Activated CD4-positive, CD25-positive, alpha-beta regulatory T cell (primary cell): ENCODE measurements at places on chromosomes 2 and 18.

GRCh38 chr2:44324971-44325426 lies 36.3 kb downstream of the PREPL start:
- DNase-seq: no peak

GRCh38 chr2:168767258-168767657 lies 35.2 kb upstream of the NOSTRIN start:
- DNase-seq: no peak

- DNase-seq: peak; percentile 46
Observed at GRCh38 chr18:9971313-9971920, 57.6 kb downstream of the VAPA start.

- DNase-seq: no peak
Observed at GRCh38 chr2:77294474-77294873, 227.7 kb downstream of the LRRTM4 start.

DNA sequence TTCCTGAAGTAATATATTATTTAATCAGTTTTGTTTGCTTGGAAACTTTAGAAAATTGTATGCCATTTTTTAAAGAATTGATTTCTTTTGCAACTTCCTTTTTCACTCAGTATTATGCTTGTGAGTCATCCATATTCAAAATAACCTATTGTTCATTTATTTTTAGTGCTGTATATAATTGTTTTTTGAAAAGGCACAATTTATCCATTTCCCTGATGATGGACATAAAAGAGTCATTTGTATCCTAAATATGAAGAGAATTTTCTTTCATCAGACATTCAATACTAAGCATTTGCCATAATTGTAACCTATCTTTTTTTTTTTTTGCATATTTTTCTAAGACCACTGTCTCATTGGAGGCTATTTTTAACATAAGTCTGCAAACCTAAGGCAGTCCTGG lies 134.1 kb upstream of the SERPINE2 start:
- no peak for DNase-seq

- no peak for DNase-seq
Observed at GRCh38 chr2:46870051-46870839, 45.4 kb downstream of the MCFD2 start.

DNA sequence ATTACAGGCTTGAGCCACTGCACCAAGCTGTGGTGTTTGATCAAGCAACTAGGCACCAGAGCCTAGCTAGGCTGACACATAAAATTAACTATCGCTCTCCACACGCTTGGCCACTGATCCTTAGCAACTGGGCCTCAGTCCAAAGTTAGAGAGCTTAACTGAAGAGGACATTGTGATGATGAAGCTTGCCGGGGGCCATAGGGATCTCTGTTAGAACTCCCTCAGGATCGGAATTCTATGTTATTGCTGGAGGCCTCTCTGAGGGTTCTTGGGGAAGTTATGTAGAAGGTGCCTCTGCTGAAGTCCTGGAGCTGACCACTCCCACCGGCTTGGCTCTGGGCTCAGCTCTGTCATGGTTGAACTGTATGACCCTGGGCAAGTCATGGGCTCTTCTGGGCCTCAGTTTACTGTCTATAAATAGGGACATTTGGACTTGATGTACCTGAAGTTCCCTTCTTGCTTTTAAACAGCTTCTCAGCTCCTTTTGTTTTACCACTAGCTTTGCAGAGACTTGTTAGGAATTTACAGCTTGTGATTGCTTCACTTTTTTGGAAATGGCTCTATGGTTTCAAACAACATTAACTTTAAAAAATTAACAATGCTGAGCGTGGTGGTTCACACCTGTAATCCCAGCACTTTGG lies 44.1 kb downstream of the GATA6 start:
- DNase-seq: no peak

GRCh38 chr2:8103085-8103708 lies 578.7 kb upstream of the ID2 start:
- DNase-seq: no peak

- no peak for DNase-seq
Observed at GRCh38 chr2:236440110-236440881, 129.3 kb upstream of the ACKR3 start.

DNA sequence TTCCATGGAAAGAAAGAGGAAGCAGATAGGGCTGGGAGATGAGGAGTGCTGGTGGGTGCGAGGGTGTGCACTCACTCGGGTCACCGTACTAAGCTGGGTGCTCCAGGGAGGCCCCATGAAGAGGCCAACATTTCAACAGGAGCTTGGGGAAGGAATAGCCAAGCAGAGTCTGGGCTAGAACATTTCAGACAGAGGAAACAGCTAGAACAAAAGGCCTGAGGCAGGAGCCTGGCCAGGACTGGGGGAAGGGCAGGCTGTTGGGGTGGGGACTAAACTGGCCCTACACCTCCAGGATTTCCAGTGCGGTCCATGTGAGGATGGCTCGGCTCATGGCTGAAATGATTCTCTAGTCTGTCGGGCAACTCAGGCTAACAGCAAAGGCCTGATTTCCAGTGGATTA lies 90.8 kb downstream of the ZFP36L2 start:
- DNase-seq: no peak

GRCh38 chr2:65357959-65358294 lies 74.5 kb downstream of the SPRED2 start:
- DNase-seq: no peak

- DNase-seq: no peak
Observed at GRCh38 chr2:230984393-230985220, 11.3 kb upstream of the SPATA3 start.

GRCh38 chr2:27013738-27014137 lies 19.0 kb upstream of the TMEM214 start:
- no peak for DNase-seq
